ENCODE measurements at places on chromosomes 1 and 21.

DNA sequence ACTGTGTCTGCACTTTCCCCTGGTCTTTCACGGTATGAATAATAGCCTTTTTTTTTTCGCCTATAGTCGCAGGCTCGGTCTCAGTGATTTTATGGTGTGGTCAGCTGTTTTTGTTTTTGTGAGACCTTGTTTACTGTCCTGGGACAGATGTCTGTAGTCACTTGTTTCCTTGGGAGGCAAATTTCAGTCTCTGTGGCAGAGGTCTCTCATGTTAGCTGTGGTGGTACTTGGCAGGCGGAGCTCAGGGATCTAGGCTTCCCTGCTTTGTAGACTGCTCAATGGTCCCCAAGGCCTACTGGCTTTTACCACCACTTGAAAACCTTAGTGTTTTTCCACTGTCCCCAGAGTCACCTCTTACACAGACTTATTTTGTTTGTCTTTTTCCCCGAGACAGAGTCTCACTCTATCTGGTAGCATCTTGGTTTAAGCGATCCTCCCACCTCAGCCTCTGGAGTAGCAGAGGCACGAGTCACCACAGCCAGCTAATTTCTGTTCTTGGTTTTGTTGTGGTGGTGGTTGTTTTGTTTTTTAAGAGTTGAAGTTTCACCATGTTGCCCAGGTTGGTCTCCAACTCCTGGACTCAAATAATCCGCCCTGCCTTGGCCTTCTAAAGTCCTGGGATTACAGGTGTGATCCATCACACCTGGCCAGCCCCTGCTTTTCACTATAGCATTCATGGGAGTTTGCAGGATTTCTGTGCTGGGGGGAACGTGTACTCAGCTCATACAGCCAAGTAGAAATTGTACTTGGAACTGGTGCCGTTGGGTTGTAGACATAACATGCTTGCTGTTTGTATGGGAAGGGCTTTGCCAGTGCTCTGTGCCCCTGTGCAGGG, 10.3 kb downstream of the RNU1-2 start:
- DNase-seq = peak; percentile 44

DNA sequence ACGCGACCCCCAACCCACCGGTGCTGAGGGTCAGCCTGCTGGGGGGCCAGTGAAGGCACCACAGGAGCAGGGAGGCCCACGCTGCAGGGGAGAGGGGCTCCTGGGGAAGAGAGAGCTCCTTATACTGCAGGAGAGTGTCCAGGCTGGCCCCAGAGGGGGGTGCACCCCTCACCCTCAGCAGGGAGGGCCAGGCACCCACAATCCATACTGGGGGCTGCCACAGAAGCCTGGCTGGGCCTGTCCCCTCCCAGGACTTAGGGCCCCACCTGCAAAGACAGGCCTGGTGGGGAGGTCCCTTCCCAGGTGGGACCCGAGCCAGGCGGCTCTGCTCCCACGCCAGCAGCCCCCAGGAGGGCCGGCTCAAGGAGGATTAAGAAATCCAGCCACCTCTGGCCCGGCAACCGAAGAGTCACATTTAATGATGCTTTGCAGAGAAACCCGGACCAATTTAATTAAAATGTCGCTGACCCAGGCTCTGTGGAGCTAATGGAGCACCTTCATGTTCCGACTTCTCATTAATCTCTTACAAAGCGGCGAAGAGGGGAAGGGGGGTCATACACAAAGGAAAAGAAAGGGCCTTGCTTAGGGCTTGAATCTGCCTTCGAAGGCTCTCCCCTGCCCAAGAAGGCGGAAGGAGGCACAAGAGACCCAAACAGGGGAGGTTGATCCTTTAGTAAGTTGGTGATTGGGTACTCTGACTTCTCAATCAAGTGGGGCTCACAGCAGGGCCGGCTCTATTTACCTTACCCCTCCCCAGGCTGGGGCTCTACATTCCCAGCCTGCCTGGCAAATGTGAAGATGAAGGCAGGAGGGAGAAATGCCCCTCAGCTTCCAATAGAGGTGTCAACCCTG, 25.0 kb downstream of the WNT9A start:
- no peak for DNase-seq

- no peak for DNase-seq
These were observed 205.7 kb upstream of the RRP15 start for GRCh38 chr1:218079347-218079746.

- DNase-seq = peak; percentile 43
These were observed 72.0 kb downstream of the NOS1AP start for GRCh38 chr1:162141281-162142054.
